HepG2 (cell line): ENCODE measurements at places on chromosomes 5 and 9.

DNA sequence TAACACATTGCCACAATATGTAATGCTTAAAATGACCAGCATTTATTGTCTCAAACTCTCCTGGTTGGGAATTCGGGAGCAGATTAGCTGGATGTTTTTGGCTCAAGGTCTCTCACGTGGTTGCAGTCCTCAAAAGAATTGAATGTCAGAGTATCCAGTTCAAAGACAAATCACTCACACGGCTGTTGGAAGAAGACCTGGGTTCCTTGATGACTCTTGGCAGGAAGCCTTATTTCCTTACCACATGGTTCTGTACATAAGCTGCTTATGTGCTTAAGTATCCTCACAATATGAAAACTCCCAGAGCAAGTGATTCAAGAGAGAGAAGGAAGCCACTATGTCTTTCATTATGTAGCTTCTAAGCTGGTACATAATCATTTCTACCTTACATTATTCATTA is 230.3 kb upstream of the PTPRD start:
- DNase-seq, result no peak

- DNase-seq, result no peak
Measured at GRCh38 chr5:160537940-160538339, 116.3 kb downstream of the PTTG1 start.

DNA sequence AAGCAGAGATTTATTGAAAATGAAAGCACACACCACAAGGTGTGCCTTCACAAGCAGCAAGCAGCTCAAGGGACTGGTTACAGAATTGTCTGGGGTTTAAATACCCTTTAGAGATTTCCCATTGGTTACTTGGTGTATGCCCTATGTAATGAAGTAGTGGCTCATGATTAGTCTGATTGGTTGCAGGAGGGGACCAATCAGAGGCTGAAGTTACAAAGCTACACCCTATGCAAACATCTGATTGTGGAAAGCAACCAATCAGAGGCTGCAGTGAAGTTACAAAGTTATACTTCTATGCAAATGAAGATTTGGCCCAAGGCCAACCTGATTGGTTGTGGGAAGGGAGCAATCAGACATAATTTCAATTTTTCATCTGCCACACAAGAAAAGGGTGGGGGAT is 119.9 kb downstream of the C9orf152 start:
- no peak for DNase-seq

DNA sequence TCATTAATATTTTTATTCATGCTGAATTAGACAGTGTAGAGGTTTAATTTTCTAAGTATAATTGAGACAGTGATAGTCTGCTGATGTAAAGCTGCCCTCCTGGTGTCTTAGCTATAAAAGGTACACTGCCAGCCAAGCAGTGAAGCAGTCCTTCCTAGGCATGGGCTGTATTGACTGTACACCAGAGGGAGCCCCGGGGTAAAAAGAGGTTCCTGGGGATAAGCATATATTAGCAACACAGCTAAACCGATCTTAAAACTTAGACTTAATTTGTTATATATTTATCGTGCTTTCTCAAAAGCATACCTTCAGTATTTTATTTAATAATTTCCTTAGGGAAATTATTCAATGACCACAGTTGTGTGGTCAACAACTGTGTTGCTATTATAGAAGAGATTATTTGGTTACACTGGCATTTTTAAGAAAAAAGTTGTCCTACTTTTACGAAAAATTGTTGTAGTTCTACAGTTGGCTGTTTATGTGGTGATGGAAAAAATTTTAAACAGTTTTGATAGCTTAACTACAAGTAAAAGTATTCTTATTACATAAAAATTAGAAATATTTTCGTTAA is 68.8 kb downstream of the ELL2 start:
- DNase-seq, result peak; percentile 48

DNA sequence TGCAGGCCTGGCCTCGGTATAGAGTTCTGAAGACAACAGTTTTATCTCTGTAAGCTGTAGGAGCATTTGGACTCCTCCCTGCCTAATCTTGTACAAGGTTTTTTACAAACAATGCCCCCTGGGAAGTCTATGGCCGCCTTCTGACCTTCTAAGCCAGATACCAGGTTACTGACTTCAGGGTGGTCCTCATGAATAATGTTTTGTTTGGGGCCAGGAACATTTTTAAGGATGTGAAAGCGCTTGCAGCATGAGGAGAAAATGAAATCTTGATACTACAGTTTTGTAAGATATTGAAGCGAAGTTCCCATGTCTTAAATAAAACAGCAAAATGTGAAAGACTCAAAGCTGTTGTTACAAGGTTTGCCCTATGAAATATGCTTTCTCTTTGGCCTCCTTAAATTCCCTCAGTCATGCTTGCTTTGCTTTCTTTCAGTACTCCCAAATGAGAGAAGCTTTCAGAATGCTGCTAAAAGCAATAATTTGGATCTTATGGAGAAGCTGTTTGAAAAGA is 5.2 kb downstream of the ANKDD1B start:
- DNase-seq, result no peak

DNA sequence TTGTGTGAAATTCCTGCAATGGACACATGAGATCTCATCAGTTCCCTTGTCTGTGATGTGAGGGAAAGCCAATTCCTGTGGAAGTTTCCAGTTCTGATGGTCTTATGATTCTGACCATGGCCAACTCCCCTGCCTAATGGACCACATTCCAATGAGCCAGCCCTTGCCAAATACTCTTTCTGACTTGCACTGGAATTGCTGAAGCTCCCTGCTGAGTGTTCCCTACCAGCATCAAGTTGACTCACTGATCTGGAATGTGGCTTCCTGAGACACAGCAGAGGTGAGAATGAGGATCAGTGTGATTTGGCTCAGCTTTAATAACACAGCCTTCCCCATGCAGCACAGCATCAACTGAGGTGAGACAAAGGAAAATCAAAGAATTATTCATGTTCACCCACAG is 427.8 kb downstream of the KDM4C start:
- peak; percentile 42 for DNase-seq

DNA sequence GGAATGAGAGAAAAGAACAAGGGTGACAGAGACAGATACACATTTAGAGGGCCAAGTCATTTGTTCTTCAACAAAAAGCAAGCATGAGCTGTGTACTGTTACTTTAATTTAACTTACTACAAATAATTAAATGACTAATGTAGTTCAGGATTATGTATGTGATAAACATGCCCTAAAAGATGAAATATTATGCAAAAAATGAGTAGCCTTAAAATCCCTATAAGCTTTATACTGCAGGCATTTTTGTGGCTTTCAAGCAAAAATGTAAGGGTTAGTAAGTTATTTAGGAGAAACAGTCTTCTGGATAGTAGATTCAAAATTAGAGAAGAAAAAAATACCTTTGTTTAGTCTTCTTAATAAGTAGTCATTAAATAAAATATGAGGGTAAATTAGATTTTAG is 431.2 kb downstream of the CSNK1G3 start:
- no peak for DNase-seq

GRCh38 chr5:40674661-40675235 is 5.0 kb upstream of the PTGER4 start:
- DNase-seq, result no peak

DNA sequence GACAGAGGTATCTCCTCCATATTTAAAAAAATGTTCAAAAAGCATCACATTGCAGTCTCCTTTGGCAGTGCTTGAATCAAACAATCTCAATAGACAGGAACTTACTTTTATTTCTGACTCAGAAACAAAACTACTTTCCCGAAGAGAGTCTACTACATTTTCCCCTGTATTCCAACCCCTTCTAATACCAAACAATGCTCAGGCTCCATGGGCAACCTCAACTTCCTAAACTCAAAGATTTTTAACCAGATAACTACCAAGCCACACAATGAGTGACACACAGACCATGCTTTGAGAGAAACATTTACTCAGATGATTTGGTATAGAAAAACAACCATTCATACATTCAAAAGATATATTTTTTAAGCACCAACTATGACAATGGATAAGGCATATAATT is 70.5 kb downstream of the APBA1 start:
- no peak for DNase-seq

GRCh38 chr5:179497636-179498340 is 52.6 kb upstream of the RUFY1 start:
- no peak for DNase-seq
